Retinal pigment epithelial cell (primary cell): ENCODE measurements at places on chromosomes 11 and 22.

GRCh38 chr11:86047275-86047991 is 21.5 kb downstream of the PICALM start:
- DNase-seq: no peak

DNA sequence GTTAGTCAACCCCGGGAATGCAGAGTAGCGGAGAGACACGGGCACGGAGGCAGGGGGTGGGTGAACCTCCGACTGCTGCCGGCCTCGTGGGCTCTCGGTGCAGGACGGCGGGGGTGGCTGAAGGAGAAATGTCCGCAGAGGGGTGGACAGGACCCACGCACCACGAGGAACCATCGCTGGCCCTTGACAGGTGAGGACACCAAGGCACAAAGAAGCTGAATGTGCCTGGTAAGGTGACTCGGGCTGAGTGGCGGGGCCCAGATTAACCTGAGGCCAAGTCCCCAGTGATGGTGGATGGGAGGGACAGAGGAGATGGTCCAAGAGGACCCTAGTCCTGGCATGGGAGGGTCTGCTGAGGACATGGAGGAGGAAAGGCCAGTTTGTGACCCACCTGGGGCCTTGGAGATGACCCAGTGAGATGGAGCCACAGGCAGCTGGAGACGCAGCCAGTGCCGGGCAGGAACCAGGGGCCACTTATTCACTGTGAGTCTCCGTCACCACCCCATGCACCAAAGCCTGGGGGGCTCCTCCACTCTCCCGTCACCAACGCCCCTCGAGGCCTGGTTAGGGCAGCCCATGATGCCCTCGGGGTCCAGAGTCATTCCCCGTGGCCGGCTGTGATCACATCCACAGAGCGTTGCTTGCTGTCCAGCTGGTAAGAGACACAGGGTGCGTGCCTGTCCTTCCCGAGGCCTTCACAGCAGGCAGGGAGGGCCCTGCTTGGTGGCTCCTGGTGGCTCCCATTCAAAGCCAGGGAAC is 64.2 kb downstream of the CELSR1 start:
- no peak for DNase-seq

DNA sequence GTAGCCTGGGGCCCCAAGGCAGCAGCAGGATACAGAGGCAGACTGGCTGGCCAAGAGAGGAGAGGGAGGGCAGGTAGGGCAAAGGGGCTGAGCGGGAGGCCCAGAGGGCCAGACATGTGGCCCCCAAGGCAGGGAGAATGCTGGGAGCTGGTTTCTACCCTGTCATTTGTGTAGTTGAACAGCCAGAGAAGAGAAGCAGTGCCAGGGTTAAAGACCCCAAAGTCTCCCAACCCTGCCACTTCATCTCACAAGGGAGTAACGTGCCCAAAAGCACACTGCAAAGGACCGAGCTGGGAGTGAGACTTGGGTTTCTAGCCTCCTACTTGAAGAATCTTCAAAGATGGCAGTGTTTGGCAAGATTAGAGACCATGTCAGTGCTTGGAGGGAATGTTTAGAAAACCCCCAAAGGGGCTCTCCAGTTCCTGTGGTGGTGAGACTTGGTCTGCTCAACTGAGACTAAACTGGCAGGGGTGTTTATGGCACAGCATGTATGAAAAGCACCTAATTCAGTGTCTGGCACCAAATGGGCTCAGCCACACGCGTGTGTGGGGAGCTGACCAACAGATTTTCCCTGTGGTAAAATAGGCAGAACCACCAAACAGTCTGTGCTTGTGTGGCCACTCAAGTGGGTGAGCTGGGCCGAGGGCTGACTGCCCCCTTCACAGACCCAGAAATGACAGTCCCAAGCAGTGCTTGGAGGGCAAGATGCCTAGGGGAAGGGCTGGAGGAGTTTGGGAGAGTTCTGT is 68.2 kb upstream of the CLTCL1 start:
- no peak for DNase-seq

GRCh38 chr11:15903246-15903645 is 453.1 kb downstream of the SOX6 start:
- DNase-seq: no peak
